ENCODE measurements at places on chromosomes 3 and 15.

GRCh38 chr3:123380261-123380660, 68.6 kb downstream of the ADCY5 start:
- no peak for DNase-seq

DNA sequence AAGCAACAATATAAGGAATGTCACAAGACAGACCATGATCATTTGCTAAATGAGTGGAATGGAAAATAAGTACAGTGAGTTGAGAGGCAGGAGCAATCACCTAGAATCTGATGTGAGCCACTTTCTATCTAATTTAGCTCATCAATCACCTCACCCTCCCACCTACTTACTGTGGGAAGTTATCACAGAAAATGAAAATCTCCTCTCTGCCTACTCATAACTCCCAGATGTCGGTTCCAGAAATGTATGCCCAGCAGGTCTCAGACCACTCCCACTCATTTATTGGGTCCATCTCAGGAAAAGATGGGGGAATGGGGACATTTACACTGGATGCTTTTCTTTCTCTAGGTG, 270.9 kb downstream of the FHIT start:
- no peak for DNase-seq

DNA sequence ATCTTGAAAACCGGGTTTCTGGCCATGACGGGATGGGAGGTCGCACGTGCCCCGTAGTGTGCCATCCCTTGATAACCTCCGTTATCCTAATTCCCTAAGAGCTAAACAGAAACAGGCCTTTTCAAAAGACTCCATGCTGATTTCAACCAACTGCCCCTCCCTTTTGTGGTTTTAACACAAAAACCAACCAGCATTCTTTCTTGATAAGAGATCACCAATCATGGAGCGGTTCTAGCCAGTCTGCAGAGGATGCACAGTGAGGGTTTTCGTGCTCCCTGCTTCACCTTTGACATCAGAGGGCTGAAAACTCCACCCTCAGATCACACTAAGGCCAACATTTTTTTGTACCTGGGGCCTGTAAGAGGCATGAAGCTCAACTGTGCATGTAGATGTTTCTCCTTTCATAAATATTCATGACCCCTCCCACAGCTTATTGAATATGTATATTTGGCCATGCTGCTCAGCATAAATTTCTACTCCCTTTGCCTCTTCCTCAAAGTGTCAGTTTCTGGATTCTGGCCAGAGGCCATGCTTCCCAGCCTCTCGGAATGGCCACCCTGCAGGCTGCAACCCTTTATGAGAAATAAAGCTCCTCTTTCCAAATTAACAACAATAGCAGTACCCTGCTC, 41.3 kb downstream of the FAM3D start:
- no peak for DNase-seq

- DNase-seq = no peak
These were observed 50.9 kb downstream of the PCNP start for GRCh38 chr3:101624857-101625256.

DNA sequence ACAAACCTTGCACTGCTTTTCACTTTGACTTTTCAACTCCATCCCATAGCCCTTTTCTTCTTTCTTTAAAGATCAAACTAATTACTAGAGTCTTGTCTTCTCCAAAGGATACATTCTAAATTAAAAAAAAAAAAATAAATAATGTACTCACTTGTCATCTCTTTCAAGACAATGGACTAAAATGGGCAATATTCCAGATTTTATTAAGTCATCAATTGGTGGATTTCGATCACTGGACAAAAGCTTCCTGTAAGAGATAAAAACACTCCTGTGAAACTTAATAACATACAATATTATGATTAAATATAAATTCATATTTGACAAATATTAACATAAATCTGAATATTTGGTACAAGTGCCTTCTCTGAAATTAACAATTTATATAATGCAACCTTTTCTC, 34.1 kb downstream of the KPNA4 start:
- no peak for DNase-seq

- no peak for DNase-seq
These were observed 86.3 kb upstream of the TCF12 start for GRCh38 chr15:56832125-56832524.

DNA sequence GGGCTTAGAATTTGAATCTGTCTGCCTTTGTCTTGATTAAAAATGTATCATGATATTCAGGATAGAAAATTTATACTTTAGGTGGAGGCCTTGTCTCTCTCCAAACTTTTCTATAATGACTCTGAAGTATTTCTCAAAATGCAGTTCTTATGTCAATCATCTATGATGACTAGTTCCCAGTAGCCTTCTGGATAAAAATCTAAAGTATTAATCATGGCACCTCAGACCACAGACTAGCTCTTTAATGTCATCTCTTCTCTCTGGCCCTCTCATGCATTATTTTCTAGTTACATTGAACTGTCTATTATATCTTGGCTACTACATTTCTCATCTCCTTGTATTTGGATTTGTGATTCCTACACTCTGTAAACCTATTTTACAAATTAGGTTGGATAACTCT, 96.9 kb downstream of the ZPLD1 start:
- no peak for DNase-seq

GRCh38 chr15:51355096-51355495, 13.6 kb downstream of the GLDN start:
- no peak for DNase-seq

GRCh38 chr15:41862515-41863116, 24.0 kb downstream of the PLA2G4B start:
- DNase-seq = no peak

- DNase-seq = no peak
These were observed 3.1 kb upstream of the FOXB1 start for GRCh38 chr15:60000824-60001609.

- no peak for DNase-seq
These were observed 4.7 kb downstream of the LMAN1L start for GRCh38 chr15:74817370-74817737.

- no peak for DNase-seq
These were observed 29.4 kb downstream of the AADAC start for GRCh38 chr3:151843275-151843674.

GRCh38 chr3:13878281-13879101, 1.4 kb downstream of the WNT7A start:
- DNase-seq = no peak

DNA sequence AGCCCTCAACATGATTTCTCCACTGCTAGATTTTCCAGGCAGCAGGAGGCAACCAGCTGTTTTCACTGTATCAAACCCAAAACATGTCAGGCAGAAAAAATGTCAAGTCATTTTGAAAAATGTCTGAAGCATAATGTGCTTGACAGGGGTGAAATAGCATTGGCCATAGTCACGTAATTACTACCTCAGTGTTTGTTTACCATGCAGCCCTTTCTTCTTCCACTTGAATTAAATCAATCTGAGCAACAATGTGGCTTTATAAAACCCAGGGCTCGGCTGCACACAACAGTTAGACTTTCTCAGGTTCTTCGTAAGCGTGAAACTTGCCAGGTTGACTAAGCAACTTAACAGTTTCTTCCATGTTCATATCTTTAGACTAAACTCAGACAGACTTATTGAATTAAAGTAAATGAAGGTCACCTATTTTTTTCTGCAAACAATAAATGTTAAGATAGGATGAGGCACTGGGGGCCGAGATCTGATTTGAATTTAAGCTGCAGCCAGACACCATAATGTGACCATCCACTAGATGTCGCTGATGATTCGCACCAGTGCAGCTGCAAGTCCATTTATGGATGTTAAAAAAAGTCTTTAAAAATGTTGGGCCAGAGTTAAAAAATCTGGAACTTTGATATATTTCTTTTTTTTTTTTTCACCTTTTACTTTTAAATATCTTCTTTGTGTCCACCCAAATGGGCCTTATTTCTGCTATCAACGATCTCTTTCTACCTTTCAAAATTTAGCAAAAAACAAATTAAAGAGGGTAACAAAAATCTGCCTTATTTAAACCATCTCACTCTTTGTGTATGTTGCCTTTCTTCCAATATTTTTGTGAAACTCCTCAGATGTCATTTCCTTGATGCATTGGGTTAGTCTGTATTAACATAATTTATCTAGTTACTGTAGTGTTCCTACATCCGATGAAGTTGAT, 305.9 kb downstream of the CACNA2D3 start:
- DNase-seq = no peak

DNA sequence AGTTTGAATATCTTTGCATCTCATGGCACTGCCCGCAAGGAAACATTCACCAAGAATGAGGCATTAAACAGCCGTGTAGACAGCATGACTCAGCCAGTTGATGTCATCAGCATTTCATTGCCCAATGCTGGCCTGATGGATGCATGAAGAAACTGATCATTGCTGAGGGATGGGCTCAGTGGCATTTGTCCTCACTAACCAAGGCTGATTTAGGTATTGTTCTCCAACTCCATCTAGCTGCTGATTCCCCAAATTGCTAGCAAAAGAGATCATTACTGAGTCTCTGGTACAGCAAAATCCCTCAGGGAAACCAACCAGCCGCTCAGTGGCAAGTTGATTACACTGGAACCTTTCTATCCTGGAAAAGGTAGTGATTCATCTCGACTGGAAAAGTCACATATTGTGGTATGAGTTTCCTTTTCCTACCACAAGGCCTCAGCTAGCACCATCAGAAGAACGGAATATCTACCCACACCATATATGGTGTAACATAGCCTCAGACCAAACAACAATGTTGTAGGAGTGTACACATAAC, 186.5 kb upstream of the GAP43 start:
- DNase-seq = no peak

- no peak for DNase-seq
These were observed 36.3 kb downstream of the LRTM1 start for GRCh38 chr3:54891540-54891897.

DNA sequence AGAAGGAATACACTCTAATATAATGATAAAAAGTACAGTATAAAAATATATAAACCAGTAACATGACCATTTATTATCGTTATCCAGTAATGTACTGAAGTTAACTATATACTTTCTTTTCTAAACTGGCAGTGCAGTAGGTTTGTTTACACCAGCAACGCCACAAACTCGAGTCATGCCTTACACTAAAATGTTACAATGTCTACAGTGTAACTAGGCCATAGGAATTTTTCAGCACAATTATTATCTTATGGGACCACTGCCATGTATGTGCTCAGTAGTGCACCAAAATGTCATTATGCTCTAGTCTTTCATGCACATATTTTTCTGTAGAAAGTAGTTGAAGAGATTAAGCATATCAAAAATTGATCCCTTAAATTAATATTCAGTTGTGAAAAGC, 609.8 kb upstream of the BCHE start:
- no peak for DNase-seq

DNA sequence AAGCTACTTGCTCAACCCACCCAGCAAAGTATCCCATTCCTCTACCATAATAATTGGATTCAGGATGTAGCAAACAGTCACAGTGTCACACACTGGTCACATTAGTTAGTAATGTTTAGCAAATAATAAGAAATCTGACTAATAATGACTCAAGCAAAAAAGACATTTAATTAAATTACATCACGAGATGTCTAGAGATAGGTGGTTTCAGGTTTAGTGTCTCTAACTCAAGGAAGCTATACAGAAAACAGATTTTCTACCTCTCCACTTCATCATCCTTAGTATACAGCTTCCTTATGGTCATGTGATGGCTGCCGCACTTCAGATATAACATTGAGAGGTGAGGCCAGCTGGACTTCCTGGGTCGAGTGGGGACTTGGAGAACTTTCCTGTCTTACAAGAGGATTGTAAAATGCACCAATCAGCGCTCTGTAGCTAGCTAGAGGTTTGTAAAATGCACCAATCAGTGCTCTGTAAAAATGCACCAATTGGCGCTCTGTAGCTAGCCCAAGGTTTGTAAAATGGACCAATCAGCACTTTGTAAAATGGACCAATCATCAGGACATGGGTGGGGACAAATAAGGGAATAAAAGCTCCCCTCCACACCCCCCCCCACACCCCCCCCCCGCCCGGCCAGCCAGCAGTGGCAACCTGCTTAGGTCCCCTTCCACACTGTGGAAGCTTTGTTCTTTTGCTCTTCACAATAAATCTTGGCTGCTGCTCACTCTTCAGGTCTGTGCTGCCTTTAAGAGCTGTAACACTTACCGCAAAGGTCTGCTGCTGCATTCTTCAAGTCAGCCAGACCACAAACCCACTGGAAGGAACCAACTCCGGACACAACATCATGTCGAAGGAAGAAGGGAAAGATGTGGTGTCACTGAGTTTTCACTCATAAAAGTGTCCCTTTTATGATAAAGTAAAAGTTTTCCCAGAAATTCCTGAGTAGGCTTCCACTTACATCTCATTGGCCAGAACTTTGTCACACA, 24.9 kb upstream of the ARPIN start:
- DNase-seq = no peak

- DNase-seq = no peak
These were observed 22.8 kb downstream of the MESP1 start for GRCh38 chr15:89728254-89728653.

DNA sequence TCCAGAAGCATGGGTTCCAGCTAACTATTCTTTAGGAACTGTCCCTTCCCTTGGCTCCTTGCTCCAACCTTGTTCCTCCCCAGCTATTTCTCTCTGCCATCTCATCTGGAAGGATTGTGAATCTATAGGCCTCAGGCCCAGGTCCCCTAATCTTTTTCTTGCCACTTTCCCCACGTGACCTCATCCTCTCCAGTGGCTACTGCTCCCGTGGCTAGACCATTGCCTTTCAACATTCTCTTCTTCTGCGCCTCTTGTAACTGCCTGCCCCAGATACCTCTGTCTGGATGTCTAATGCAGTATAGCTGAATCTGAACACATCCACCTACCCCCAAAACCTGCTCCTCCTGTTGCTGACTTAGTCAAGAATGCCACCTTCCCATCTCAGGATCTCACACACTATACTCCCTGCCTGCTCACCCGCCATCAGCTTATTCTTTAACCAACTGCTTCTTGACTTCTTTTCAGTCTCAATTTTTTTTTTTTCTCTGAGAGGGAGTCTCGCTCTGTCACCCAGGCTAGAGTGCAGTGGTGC, 5.2 kb downstream of the GPX1 start:
- DNase-seq = no peak

DNA sequence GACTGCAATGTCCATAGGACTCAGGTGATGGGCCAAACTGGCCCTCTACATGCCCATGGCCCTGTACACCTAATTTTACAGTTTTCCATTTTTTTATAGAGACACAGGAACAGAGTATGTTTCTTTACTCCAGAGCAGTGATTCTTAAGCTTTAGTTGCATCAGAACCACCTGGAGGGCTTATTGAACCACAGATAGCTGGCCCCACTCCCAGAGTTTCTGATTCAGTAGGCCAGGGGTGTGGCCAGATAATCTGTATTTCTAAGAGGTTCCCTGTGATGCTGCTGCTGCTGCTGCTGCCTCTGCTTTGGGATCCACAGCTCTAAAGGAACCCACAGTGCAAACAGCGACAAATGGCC, 5.1 kb downstream of the RBP1 start:
- no peak for DNase-seq

DNA sequence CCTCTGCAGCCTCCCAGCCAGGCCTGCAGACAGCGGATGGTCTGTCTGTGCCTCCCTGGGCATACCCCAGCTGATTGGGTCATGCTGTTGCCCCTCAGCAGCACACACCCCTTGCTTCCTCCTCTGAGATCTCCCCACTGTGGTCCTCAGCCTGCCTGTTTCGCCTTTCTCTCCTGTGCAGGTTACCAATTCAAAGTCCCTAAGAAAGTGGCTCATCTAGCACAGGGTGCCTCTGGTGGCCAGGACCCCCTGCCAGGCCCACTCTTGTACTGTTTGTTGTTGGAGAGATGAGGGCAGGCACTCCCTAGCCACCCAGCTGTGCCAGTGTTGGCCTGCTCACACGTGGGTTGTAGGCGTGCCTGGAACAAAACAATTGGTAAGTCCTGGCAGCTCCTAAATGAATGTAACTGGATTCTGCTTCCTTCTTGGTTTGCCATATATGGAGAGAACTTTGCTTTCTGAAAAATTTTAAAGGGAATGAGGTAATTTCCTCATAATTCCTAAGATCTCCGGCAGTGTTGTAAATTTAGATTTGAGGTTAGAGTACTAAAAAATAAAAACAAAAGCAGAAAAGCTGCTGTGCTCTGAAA, 213.2 kb upstream of the IL12A start:
- no peak for DNase-seq
